Thyroid gland (tissue), 4 donors: ENCODE measurements at places on chromosomes 16 and 17. TPM values are rescaled to one million over a fixed set of nuclear protein-coding genes. Genes with fewer than 3 reads are reported as not detected.

CLDN7 gene
- total RNA-seq, result 152 TPM

KRTAP17-1 gene
- not detected for total RNA-seq

PFN1 gene
- total RNA-seq, result 290 TPM

AARS1 gene
- total RNA-seq, result 268 TPM

SHISA9 gene
- total RNA-seq, result 0.27 TPM

MT3 gene
- not detected for total RNA-seq

FLII gene
- 259 TPM for total RNA-seq

CSH1 gene
- not detected for total RNA-seq

TSNAXIP1 gene
- 0.38 TPM for total RNA-seq

PPP1R27 gene
- not detected for total RNA-seq

FOXL1 gene
- total RNA-seq, result 1.4 TPM

MT1A gene
- total RNA-seq, result 18.5 TPM

KRT23 gene
- 4.6 TPM for total RNA-seq
